ENCODE measurements at places on chromosomes 11 and 22. TPM values are rescaled to one million over a fixed set of nuclear protein-coding genes. Genes with fewer than 3 reads are reported as not detected.
A peak's percentile ranks its signal among the peaks of the same experiment; 100 is the strongest.

DNA sequence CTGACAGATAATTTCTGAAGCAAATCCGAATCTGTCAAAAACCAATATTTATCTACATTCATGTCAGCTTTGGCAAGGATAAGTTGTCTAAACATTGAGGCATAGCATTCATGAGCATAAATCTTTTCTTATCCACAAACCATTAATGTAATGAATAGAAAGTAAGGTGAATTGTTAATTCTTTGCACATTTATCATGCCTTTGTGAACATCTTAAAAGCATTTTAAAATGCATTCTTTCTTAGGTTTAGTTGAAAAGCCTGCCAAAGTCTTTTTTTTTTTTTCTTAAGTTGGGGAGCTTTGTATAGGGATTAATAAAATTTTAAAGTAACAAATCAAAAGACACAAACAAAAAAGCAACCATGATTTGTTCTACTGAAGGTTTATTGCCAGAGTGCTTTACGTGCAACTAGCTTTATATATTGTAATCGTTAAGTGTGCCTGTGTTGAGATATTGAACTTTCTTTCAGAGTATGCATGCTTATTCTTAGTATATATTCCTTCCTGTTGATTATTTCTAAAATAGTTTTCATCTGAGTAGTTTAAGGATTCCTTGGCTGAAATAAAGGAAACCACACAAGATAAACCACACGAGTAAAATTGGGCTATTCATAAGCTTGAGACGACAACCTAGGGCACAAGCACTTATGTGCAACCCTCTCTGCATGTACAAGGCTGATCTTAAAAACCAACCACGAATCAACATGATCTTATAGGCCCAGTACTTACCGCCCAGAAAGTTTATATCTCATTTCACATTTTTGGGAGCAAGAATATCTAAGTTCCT lies 1110.9 kb upstream of the CNTN5 start:
- no peak overlapping the region for H3K4me3 ChIP-seq
- H3K36me3 ChIP-seq, result no peaks in the 10 kb centered on the region
- no peak for DNase-seq
- H3K27ac ChIP-seq, result no peak overlapping the region
- no peaks in the 10 kb centered on the region for H3K27me3 ChIP-seq

DNA sequence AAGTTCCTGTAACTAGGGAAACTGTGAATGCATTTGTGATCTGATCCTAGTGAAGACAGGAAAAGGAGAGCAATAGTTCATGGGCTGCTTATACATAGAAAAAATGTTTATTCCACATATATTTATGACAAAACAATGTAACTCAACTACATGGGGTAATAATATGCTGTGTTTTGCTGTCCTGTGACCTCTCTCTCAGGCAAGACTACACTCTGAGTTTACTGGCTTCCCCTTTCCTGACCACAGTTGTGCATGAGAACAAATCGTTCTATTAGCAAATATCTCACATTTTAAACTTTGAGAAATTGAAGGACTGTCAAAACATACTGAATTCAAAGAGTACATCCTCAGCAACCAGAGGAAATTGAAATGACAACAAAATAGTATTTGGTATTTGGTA lies 161.9 kb upstream of the TRPC6 start:
- no peak overlapping the region for H3K27ac ChIP-seq
- H3K4me3 ChIP-seq, result no peak overlapping the region
- H3K4me1 ChIP-seq, result no peaks in the 10 kb centered on the region
- no peak for DNase-seq

- no peak for DNase-seq
- H3K27ac ChIP-seq, result no peak overlapping the region
- no peaks in the 10 kb centered on the region for H3K36me3 ChIP-seq
- no peaks in the 10 kb centered on the region for H3K4me1 ChIP-seq
- H3K4me3 ChIP-seq, result no peak overlapping the region
Measured at GRCh38 chr11:5522308-5522707, 5.8 kb upstream of the UBQLNL start.

GRCh38 chr11:74846770-74847169 lies 98.1 kb downstream of the RNF169 start:
- H3K36me3 ChIP-seq, result peaks cover 59% of the 10 kb centered on the region
- H3K27ac ChIP-seq, result no peak overlapping the region
- no peaks in the 10 kb centered on the region for H3K4me1 ChIP-seq
- DNase-seq, result no peak
- H3K27me3 ChIP-seq, result no peaks in the 10 kb centered on the region
- H3K4me3 ChIP-seq, result no peak overlapping the region

DNA sequence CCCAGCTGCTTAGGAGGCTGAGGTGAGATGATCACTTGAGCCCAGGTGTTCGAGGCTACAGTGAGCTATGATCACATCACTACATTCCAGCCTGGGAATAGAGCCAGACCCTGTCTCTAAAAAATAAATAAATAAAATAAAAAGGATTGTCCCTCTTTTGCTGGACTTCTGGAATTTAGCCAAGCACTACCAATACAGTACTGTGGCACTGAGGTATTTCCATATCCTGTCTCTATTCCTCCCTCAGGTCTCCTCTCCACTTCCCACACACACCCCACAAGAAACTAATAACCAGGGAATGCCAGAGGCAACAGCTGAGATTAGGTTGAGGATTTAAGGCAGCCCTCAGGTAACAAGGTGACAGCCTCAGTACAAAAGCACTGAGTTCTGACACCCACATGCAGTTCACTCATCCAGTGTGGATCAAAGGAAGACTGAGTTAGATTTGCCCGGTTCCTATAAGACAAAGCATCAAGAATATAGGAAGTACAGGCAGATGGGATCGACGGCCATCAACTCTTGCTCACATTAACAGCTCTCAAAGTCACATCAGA lies 4.5 kb upstream of the PPP2R1B start:
- no peak for DNase-seq
- H3K4me1 ChIP-seq, result peaks cover 12% of the 10 kb centered on the region
- no peaks in the 10 kb centered on the region for H3K27me3 ChIP-seq
- H3K4me3 ChIP-seq, result no peak overlapping the region

Gene E2F8
- total RNA-seq, result 0.78 TPM

- H3K4me1 ChIP-seq, result no peaks in the 10 kb centered on the region
- DNase-seq, result no peak
- H3K4me3 ChIP-seq, result no peak overlapping the region
- H3K27me3 ChIP-seq, result no peaks in the 10 kb centered on the region
- H3K27ac ChIP-seq, result no peak overlapping the region
- no peaks in the 10 kb centered on the region for H3K36me3 ChIP-seq
Measured at GRCh38 chr11:57103899-57104605, 77.7 kb upstream of the LRRC55 start.

DNA sequence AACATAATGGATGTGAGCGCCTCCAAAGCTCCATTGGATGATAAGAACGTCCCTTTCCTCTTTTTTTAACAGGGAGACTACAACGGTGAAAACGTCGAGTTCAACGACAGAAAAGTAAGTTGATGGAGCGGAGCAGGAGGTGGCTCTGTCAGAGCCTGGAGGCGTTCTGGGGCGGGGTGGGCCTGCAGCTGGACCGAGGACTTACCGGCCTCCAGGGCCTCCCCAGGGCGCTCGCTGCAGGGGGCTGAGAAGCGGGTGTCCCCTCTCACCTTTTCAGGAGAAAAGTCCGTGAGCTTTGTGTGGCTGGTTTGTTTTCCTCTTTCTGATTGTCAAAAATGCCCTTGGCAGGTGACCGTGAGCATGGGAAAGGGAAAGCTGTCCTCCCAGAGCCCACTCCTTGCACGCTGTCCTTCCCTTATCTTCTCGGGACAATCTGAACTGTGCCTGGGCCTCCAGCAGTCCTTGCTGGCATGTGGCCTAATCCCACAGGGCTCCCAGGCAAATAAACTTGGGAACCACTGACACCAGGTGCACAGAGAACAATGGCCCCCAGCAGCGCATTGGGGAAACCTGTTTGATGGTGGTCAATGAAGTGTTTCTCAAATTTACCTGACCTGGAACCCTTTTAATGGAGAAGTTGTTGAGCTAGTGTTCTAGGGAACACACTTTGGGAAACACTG lies 38.4 kb downstream of the ANO1 start:
- no peaks in the 10 kb centered on the region for H3K36me3 ChIP-seq
- no peak overlapping the region for H3K4me3 ChIP-seq
- DNase-seq, result no peak
- no peak overlapping the region for H3K27ac ChIP-seq

GRCh38 chr11:80317612-80318011 lies 876.8 kb upstream of the TENM4 start:
- H3K27me3 ChIP-seq, result no peaks in the 10 kb centered on the region
- H3K27ac ChIP-seq, result no peak overlapping the region
- no peaks in the 10 kb centered on the region for H3K36me3 ChIP-seq

DNA sequence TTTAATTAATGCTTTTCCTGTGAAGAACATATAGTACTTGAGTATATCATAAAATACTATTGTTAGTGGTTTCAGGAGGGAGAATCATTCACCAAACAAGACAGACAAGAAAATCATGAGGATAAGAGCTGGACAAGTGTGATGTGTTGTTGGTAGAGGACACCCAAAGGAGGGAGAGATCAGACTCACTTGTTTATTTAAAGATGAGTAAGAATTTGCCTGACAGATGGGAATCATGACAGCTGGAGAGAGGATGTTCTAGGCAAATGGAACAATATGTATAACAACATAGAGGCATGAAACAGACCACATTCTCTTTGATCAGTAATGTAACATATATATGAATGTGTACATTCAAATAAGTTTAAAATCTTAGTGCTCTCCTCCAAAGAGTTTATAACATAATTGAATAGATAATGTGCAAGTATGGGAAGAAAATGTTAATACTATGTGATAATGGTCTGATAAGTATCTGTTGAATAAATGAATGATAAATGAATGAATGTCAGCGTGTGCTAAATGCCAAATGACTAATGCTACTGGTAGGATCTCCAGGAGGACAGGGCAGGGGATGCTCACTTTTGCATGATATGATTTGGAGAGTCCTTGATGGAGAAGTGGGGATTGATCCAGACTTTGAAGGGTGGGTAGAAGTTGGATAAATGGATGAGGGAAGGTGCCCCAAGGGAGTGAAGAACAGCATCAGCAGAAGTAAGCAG lies 228.9 kb upstream of the SORL1-AS1 start:
- no peak for DNase-seq
- no peak overlapping the region for H3K4me3 ChIP-seq
- no peaks in the 10 kb centered on the region for H3K4me1 ChIP-seq
- no peaks in the 10 kb centered on the region for H3K27me3 ChIP-seq
- no peaks in the 10 kb centered on the region for H3K36me3 ChIP-seq

- DNase-seq, result no peak
- no peaks in the 10 kb centered on the region for H3K27me3 ChIP-seq
- no peaks in the 10 kb centered on the region for H3K4me1 ChIP-seq
- H3K36me3 ChIP-seq, result peaks cover 79% of the 10 kb centered on the region
- H3K4me3 ChIP-seq, result no peak overlapping the region
Measured at GRCh38 chr22:35411102-35411501, 11.2 kb downstream of the MCM5 start.

Gene RASSF10
- total RNA-seq, result not detected

Gene PTPN5
- total RNA-seq, result 0.46 TPM

DNA sequence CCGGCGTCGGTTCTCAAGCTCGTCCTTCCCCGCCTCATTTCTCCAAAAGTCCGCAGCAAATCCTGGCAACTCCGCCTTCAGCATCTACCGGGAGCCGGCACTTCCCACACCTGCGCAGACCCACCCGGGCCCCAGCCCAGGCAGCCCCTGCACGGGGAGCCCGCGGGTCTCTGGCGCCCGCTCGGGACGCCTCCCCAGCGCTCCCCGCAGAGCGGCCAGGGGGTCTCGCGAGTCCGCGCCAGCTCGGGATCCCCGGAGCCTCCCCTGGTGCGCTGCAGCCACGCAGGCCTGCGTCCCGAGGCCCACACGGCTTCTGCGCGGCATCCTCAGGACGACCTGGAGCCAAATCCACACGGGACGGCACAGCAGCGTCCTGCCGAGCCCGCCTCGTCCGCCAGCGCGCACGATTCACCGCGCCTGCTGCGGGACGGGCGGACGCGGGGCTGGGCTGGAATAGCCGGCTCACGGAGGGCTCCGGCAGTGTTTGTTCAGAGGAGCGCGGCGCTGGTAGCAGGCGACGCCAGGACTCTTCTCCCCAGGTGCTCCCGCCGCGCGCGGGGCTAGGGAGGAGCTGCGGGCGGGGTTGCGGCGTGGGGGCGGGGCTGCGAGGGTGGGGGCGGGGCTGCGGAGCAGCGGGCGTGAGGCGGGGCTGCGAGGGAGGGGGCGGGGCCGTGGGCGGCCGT lies 816 bp upstream of the PHRF1 start:
- no peaks in the 10 kb centered on the region for H3K27me3 ChIP-seq
- H3K4me1 ChIP-seq, result peaks cover 55% of the 10 kb centered on the region
- DNase-seq, result no peak
- H3K36me3 ChIP-seq, result no peaks in the 10 kb centered on the region

- H3K4me3 ChIP-seq, result no peak overlapping the region
- H3K27ac ChIP-seq, result peak overlapping the region; percentile 37
- no peaks in the 10 kb centered on the region for H3K27me3 ChIP-seq
- no peaks in the 10 kb centered on the region for H3K4me1 ChIP-seq
Measured at GRCh38 chr11:126024123-126024522, 38.5 kb downstream of the CDON start.

- H3K4me3 ChIP-seq, result no peak overlapping the region
- no peak for DNase-seq
- H3K4me1 ChIP-seq, result peaks cover 7% of the 10 kb centered on the region
- no peak overlapping the region for H3K27ac ChIP-seq
- H3K36me3 ChIP-seq, result no peaks in the 10 kb centered on the region
- no peaks in the 10 kb centered on the region for H3K27me3 ChIP-seq
Measured at GRCh38 chr22:28051091-28051786, 132.2 kb upstream of the PITPNB start.

DNA sequence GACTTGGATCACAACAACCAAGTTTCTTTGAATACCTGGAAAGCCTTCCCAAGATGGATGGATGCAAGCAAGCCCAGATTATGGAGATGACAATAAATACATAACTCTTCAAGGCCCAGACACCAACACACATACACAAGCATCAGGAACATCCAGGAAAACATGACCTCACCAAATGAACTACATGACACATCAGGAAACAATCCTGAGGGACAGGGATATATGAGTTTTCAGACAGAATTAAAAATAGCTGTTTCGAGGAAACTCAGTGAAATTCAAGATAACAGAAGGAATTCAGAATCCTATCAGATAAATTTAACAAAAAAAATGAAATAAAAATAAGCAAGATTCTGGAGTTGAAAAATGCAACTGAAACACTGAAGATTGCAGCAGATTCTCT lies 659.4 kb downstream of the METTL15 start:
- no peak overlapping the region for H3K4me3 ChIP-seq
- no peak for DNase-seq
- H3K27ac ChIP-seq, result no peak overlapping the region
- no peaks in the 10 kb centered on the region for H3K36me3 ChIP-seq
- no peaks in the 10 kb centered on the region for H3K27me3 ChIP-seq

DNA sequence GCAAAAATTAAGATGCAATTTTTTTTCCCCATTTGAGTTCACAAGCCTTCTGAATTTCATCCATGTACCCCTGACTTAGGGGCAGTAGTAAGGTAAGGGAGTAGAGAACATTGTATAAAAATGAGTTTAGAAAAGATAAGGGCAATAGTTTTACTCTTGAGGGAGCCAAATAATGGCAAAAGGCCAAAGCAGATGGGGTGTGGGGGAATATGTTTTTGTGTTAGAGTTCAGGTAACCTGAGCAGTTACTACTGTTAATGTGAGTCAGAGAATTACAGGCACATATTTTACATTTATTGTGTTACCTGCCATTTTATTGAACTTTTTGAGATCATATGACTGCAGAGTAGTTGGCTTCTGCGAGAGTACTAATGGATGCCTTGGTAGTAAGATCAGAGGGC lies 3.1 kb downstream of the EED start:
- H3K27ac ChIP-seq, result no peak overlapping the region
- peaks cover 15% of the 10 kb centered on the region for H3K4me1 ChIP-seq
- H3K36me3 ChIP-seq, result no peaks in the 10 kb centered on the region
- no peaks in the 10 kb centered on the region for H3K27me3 ChIP-seq

Gene CFAP300
- not detected for total RNA-seq
